Fibroblast of the aortic adventitia (primary cell): ENCODE measurements at places on chromosomes 7 and 10. TPM values are rescaled to one million over a fixed set of nuclear protein-coding genes. Genes with fewer than 3 reads are reported as not detected.

DNA sequence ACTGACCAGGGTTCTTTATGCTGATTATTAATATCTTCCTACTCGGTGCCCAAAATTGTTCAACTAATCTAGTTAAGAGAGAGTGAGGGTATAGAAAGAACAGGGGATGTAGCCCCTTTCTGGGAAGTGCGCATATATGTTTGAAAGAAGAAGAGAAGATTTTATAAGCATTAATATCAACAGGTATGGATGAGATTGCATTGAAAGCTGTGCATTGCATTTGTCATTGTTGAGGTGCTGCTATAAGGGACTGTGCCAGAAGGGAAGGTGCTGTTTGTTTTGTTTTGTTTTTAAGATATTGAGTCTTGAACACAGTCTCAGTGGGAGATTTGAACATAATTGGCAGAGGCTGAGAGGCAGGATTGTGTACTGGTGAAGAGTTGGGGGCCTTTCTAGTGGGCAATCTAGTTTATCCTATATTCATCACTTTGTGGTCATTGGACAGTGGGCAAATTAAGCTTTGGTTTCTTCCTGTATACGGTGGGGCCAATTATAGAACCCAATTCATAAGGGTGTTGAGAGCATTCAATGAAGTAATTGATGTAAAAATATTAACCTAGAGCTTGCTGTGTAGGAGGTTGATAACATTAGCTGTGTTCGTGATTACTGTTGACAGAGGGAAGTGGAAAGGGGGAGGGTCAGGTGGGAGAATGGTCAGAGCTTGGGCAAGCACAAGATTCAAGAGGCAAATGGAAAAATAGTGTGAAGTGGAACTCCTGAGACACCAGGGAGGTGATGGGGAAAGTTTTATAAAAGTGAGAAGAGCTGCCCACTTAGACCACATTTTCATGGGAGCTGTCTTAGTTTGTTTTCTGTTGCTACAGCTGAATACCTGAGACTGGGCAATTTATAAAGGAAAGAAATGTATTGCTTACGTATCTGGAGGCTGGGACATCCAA lies 19.9 kb upstream of the PCGF5 start:
- DNase-seq, result no peak

MLXIPL gene
- total RNA-seq, result 0.72 and 2.0 TPM in 2 replicates

DNA sequence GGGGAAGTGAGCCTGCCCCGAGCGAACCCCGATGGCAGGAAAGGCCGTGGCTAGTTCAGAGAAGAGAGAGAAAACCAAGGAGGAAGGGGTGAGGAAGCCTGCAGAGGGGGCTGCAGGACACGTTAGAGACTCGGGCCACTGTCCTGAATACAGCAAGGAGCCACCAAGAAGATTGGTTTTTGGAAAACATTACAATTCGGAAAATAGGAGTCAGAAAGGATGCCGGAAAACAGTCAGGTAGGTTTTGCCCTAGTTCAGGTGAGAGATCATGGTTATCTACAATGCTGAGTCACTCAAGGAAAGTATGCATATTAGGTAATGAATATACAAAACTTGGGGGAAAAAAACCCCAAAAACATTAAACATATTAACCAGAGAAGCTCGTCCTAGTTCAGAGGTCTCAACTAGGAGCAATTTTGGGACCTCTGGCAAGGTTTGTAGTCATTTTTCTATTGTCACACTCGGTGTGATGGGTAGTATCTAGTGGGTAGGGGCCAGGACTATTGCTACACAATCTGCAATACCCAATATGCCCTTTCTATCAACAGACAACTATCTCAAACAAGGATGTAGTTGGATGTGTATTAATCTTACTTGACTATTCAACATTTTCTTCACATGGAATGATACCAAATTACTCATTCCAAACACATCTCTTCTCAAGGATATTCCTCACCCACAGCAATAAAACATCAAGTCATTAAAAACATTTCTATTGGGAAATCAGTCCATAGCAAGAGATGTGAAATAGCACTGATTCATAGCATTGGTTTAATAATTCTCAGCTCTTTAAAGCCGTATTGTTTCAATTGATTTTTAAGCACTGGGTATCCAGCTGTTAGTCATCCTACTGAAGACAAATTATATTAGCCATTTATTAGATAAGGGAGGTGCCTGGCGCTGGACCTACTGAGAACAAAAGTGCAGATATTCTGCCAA lies 74.4 kb upstream of the RSU1 start:
- peak; percentile 93 for DNase-seq

DNA sequence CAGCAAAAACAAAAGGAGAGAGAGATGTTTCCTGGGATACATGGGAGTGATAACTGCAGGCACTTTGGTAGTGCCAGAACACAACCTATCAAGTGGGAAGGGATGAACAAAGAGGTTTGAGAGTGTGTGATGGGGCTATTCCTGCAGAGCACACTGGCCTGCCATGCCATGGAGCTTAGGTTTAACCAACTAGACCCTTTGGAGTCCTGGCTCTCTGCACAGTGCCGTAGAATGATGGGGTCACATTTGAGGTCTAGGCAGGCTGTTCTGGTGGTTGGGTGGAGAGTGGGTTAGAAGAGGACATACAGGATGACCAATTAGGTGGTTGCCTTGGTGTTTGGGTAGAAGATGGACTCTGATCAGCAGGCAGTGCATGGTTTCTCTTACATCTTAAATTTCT lies 101.9 kb upstream of the HABP2 start:
- no peak for DNase-seq

GRCh38 chr10:99630433-99630832 lies 10.2 kb upstream of the SLC25A28 start:
- peak; percentile 83 for DNase-seq

GNGT1 gene
- not detected in 2 replicates for total RNA-seq

ACSM6 gene
- total RNA-seq, result not detected in 2 replicates

- no peak for DNase-seq
Observed at GRCh38 chr7:3408814-3409595, 108.0 kb downstream of the SDK1 start.

DNA sequence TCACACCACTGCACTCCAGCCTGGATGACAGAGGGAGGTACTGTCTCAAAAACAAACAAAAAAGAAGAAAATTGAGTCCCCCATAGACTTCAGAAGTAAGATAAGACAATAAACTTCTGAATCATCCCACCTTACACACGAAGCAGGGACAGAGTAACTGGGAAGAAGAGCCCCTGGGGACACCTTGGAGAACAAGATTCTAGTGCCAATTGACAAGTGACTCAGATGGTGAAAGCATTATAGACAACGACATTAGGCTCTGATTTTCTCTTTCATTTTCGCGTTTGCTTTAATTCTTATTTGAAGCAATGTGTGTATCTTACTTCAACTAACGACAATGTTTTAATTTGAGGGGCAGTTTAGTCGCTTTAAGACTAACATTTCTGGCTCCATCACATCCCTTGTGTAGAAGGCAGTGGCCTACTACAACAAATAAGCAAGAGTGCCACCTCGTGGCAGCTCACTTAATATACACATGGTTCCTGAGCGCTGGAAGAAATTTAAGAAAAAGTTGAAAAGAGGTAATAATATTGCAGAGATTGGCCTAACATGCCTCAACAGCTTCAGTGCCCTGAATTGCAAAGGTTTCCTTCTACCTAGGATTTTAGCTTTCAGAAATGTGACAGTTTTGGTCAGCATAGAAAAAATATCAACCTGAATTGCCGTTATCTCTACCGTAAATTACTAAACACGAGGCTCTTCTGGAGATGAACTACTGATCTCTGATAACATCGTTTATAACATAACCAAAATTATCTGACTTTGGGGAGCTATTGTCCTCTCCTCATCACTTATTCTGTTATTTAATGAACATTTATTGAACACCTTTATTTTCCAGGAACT lies 36.7 kb downstream of the ASNS start:
- DNase-seq, result peak; percentile 79

DNA sequence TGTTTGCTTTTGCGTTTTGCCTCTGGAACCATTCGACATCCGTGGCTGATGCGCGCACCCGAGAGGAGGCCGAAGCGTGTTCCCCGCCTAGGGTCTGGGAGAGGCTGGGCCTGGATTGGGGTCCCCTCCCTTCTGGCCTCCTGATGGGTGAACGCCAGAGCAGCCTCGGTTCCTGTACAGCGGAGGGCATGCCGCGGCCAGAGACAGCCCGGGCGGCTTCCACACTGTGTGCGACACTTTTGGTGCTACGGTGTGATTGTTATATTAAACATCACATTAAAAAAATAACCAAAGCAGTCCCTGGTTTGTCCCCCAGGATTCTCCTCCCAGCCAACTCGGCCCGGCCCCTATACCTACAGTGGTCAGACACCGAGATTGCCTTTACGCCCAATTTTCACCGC lies 3.7 kb upstream of the HOXA7 start:
- no peak for DNase-seq
